ENCODE measurements at places on chromosomes 16 and 17. TPM values are rescaled to one million over a fixed set of nuclear protein-coding genes. Genes with fewer than 3 reads are reported as not detected.
A peak's percentile ranks its signal among the peaks of the same experiment; 100 is the strongest.

DNA sequence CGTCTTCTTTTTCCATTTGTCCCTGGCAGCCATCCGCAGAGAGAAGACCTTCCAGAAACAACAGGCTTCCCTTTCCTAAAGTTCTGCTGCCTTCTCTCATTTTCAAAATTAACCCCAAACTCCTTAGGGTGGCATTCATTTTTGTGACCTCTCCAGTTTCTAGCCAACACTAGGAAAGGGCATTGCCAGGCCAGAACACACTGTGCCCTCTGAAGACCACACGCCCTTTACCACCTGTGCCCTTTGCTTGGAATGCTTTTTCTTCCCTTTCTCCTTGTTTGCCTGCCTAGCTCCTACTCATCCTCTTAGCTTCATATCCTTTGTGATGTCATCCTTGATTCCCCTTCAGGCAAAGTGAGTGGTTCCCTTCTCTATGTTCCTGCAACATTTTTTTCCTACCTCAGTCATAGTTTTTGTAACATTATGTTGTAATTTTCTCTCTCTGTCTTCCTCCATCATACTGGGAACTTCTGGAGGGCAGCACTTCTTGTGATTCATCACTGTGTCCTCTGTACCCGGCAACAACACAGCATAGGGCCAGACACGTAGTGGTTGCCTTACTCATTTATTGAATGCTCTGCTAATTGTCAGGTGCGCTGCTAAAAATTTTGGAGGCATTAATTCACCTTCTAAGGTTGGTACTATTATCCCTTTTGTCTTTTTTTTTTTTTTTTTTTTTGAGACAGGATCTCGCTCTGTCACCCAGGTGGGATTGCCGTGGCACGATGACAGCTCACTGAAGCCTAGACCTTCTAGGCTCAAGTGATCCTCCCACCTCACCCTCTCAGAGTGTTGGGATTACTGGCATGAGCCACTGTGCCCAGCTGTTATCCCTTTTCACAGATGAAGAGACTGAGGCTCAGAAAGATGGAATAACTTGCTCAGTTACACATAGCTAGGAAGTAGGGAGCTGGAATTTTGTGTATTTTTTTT lies 1.0 kb downstream of the KAT8 start:
- no peak for DNase-seq

- DNase-seq = no peak
Measured at GRCh38 chr16:66677179-66677578, 19.4 kb downstream of the CMTM4 start.

- DNase-seq = no peak
Measured at GRCh38 chr16:28191364-28191960, 20.3 kb downstream of the XPO6 start.

The C17orf113 gene
- total RNA-seq = 1.2 TPM

The GAS7 gene
- 89.1 TPM for total RNA-seq

- no peak for DNase-seq
Measured at GRCh38 chr16:82264756-82265155, 94.7 kb upstream of the MPHOSPH6 start.

- peak; percentile 34 for DNase-seq
Measured at GRCh38 chr16:25868106-25868505, 176.3 kb downstream of the HS3ST4 start.

DNA sequence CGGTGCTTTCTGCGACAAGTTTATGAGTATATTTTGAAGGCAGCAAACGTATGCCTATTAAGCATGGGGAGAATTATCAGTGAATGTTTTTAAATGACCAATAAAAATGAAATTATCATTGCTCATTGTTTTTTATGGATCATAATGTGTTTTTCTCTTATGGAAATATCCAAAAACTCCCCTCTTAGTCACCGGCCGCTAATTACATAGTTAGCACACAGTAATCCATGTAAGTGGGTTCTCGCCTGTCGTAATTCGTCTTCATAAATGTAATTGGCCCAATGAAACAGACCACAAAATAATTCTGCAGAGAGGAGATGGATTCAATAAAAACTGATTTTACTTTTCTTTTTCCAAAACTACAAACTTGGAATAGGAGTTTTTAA lies 69.3 kb downstream of the WSCD1 start:
- DNase-seq = no peak

DNA sequence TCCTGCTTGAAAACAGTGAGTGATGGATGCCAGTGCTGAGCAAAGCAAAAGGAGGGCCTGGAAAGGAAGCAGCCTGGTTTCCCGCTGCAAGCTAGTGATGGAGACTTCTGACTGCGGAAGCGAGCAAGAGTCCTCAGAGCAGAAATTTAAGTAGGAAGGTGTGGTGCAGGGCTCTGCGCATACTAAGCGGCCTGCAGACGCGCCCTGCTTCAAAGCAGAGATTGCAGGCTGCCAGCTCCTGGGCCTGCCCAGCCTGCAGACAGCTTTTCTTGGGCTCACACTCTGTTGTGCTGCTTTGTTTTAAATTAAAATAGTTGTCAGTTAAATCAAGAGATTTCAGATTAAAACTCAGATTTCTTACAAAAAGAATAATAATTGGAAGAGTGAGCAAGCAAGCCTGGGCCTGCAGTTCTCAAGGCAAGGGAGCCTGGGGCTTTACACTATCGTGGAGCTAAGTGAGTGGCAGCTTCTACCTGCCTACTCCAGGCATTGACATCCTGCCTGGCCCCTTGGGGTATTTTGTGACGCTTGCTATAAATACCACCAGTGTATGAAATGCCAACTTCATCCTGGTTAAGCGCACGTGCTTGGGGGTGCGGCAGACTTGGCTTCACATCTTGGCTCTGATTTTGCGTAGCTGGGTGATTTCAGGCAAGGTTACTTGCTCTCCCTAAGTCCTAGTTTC lies 237.3 kb downstream of the XYLT1 start:
- DNase-seq = no peak

GRCh38 chr17:4969551-4970173 lies 2.0 kb upstream of the SPAG7 start:
- DNase-seq = no peak

DNA sequence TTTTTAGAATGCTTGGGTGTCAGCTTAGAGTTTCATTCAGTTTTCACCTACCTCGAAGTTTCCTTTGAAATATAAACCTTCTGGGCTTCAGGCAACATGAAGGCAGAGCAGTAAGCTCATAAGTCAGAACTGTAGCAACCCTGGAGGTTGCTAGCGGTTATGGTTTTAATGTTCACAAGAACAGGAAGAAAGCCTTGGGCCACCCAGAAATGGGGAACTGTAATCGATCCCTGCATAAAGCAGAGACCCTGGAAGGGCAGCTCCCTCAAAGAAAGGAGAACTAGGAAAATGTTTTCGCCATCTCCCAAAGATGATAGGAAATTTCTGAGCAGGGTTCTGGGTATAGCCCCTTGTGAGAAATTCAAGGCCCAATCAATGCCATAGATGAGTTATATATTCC lies 47.8 kb upstream of the RASL10B start:
- no peak for DNase-seq

The ABCC11 gene
- not detected for total RNA-seq

The EVPLL gene
- total RNA-seq = not detected

- no peak for DNase-seq
Measured at GRCh38 chr16:57533431-57534336, 2.7 kb downstream of the CCDC102A start.

- no peak for DNase-seq
Measured at GRCh38 chr17:81691608-81692007, 7.8 kb downstream of the HGS start.

DNA sequence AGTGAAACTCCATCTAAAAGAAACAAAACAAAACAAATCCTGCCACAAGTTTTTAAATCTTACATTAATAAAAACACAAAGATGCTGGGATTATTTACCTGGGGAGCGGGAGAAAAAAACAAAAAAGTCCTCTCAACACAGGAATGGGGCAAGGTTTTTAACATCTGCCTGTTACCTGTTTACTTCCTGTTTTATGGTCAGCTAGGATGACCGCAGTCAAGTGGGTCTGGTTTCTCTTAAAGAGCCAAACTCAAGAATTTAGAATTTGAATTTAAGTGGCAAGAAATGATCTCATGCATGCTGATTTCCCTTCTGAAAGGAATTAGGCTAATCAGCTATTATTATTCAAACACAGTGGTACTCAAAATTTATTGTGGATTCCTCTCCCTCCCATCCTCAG lies 39.7 kb upstream of the TBC1D3K start:
- no peak for DNase-seq

DNA sequence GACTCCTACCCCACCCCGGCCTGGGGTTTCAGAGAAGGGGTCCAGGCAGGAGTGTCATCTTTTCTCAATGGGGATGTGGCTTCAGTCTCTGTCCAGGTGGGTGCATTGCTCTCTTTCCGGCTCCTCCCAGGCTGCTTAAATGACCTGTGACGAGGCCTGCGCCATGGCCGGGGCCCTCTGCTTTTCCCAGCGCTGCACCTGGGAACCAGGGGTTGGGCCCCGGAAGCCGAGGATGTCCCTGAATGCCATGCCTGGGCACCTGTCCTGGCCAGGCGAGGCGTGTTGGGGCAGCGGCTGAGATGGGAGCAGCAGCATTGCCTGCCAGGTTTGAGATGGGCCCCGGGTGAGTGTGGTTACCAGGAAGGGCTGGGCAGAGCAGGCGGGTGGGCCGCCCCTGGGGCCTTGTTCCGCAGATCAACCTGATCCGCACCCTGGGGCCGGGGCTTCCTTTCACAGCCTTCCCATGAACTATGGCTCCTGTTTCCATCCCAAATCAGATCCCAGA lies 147.4 kb downstream of the SEC14L1 start:
- DNase-seq = no peak

The ALOX12 gene
- total RNA-seq = not detected

DNA sequence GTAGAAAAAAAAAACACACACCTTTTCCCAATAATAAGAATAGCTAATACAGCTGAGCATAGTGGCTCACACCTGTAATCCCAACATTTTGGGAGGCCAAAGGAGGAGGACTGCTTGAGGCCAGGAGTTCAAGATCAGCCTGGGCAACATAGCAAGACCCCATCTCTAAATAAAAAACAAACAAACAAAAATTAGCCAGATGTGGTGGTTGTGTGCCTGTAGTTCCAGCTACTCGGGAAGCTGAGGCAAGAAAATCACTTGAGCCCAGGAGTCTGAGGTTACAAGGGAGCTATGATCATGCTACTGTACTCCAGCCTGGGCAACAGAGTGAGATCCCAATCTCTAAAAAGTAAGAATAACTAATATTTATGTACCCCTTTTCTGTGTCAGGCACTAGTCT lies 42.8 kb upstream of the GFOD2 start:
- DNase-seq = no peak

The REXO5 gene
- 2.9 TPM for total RNA-seq

The CD7 gene
- 2.0 TPM for total RNA-seq

DNA sequence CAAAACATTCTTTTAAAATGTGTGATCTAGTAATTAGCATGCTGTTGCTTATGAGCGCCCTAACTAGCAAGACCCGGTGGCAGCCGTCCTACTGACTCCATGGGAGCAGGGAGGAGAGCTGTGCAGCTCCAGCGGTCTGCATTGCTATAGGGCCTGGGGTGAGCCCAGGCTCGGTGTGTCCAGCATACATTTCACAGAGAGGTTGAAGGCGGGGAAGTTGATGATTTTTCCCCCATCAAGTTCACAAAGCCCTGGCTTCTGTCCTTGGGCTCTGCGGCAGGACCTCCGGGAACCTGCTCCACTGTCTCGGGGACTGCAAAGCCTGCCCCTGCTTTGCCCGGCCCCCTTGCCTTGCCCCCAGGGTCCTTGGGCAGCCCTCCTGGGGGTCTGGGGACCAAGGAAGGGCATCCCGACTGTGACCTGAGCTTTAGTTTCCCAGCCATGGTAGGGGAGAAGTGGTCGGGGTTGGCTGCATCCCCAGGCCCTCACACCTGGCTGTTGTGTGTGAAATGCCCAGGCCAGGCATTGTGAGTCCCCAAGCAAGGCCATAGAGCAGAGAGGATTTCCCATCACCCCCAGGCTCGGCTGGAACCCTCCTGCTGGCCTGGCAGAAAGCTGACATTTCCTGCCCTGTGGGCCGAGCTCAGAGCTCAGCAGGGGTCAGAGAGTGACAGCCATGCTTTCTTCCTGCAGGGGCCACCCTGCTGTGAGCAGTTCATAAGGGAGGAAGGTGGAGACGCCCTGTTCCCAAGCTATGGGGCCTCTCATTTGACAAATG lies 24.8 kb downstream of the KCNJ12 start:
- DNase-seq = no peak

DNA sequence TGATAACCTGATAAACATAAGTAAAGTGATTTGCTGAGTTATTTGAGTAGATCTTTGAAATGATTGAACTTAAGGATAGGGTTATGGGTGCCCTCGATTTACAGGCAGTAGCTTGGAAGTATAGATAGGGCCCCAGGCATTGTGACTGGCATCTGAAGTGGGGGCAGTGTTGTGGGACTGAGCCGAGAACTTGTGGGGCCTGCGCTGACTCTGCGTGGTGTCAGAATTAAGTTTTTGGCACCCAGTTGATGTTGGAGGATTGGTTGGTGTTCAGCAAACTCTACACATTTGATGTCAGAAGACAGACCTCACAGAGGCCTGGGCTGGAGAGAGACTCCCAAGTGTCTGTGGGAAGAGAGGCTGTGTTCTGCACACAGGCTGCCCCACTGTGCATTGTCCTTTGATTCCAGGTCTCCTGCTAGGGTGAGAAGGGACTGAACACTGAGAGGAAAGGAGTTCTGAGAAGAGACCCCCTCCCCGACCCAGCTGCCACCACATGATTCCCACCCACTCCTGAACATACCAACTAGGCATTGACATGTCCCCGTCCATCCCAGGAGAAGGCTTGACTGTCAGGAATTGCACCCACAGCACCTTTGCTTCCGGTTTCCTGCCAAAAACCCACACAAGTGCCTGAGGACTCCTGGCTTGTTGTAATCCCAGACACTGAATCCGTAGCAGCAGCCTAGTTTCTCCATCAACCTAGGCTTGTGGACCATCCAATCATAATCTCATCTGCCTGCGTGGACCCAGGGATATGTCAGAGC lies 4.5 kb downstream of the ZNF267 start:
- DNase-seq = no peak

The CD300E gene
- total RNA-seq = 5.0 TPM

DNA sequence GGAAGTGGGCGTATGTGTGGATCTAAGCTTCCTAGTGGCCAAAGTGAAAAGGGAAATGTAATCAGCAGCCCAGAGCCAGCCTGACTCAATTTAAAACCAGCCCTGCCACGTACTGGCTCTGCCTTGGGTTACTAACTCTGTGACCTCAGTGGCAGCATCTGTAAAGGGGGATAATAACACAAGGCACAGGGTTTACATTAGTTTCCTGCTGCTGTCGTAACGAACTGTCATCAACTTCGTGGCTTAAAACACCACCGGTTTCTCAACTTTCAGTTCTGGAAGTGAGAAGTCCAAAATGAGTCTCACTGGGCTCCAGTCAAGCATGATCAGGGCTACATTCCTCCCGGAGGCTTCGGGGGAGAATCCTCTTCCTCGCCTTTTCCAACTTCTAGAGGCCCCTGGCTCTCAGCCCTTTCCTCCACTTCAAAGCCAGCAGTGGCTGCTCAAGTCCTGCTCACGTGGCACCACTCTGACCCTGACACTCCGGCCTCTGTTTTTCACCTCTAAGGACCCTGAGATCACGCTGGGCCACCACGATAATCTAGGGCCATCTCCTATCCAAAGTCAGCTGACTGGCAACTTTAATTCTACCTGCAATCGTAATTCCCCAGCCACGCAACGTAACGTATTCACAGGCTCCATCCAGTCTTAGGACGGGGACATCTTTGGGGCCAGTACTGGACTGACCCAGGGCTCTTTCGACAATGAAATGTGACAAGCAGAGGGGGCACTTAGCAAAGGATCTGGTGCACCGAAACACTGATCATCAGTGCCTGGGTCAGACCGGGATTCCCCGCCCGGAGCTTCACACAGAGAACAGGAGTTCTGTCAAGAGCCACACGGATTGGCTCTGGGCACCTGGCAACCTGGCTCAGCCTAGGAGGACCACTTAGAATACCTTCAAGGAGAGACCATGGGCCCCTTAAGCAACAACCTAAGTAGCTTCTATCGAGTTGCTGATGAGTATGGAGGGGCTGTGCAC lies 14.5 kb downstream of the TMC6 start:
- no peak for DNase-seq

The NT5C3B gene
- 64.8 TPM for total RNA-seq

The HASPIN gene
- total RNA-seq = not detected

The KRT9 gene
- not detected for total RNA-seq

The ASGR2 gene
- 1.5 TPM for total RNA-seq

Measured in esophagus muscularis mucosa (tissue), 4 donors.